ENCODE measurements at places on chromosomes 1 and 21.

GRCh38 chr1:7754234-7754633 lies 16.9 kb upstream of the VAMP3 start:
- no peak for DNase-seq

- DNase-seq, result no peak
Observed at GRCh38 chr21:44657635-44658540, at the start of gene KRTAP12-3. Gene KRTAP12-3 (plus strand): TSS chr21:44657932. CDS start chr21:44657980, 48 bp downstream.

DNA sequence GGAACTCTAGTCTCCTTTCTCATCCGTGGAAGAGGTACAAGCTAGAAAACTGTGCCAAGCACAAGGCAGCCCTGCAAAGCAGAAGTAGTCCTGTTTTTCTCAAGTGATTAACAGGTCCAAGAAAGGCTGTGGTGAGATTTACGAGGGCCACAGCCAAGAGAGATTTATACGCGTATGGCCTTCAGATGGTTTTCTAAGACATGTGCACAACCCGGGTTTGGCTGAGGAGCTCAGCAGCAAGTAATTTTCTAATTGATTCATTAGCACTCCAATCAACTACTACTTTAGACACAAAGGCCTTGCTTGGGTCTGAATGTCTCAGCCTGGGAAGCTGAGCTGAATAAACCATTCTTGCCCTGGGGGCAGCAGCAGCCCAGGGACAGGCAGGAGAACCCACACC lies 55.8 kb downstream of the SSBP3 start:
- DNase-seq, result no peak

- DNase-seq, result no peak
Observed at GRCh38 chr21:25977068-25977611, 193.4 kb downstream of the APP start.

DNA sequence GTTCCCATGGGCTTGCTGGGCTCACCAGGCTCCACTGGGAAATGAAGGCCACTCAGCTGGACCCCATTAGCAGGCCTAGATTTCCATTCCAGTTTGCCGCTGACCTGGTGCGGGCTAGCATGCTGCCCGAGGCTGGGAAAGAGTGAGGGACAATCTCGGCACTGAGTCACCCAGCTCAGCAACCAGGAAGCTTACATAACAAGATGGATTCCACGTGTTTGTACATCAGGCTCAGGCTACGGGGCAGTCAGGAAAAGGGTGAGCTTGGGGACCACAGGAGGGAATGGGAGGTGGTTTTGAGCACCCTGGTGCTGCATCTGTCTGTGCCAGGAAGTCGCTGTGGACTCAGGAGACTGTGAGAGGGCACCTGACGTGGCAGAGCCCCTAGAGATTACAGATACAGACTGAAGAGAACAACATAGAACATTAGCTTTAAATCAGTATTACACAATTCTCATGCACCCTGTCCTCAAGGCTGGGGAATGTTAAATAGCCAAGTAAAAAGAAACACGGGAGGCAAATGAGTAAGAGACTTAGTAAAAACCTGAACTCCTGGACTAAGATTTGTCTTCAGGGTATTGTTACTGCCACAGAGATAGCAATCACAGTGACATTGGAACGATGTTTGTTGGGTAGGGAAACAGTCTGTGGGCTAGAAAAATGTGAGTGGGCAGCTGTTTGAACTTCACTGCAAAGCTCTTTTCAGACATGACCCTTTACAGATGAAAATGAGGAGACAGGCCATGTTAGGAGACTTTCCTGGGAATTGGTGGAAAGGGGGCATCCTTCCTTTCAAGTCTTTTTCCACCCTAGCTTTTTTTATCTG lies 51.1 kb downstream of the GLUL start:
- DNase-seq, result no peak

- DNase-seq, result no peak
Observed at GRCh38 chr21:35583566-35584216, 476.6 kb downstream of the SETD4 start.

DNA sequence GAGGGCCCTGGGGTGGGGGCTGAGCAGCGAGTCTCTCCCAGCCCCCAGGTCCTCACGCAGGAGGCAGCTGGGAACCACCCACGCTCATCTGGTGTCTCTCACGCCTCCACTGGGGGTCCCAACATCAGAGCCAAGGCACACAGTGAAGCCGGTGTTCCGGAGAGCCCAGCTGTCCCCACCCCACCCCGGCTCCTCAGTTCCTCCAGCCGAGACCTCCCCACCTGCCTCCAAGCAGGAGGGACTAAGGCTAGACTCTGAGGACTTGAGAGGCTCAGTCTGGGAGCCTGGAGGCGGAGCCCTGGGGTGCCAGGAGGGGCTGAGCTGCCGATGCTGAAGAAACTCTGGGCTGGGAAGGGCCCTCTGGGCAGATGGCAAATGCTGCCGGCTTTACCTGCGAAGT lies 1.6 kb upstream of the HPCA start:
- DNase-seq, result no peak

DNA sequence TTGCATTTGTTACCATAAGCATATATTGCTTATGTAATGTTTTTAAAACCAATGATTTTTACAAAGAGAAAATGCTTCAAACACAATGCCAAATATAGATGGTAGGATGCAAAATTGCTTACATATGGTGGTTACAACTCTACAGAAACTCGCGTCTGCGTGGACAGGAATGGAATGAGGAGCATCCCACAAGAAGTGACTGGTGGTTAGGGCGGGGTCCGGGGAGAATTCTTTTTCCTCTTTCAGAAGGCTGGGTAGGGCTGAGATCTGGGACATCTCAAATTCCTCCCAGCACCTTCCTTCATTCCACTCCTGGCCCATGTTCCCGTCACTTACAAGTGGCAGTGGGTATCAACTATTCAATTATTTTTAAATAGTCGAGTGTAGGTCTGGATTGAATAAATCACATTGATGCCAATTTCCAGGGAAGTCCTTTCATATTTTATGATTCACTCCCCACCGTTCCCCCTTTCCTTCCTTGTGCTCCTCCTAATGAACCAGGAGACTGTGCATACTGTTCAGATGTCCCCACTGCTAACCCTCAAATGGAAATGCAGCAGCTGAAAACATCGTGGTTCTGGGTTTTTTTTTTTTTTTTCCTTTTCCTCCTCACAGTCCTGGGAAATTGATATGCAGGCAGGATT lies 174.5 kb upstream of the POU3F1 start:
- DNase-seq, result no peak

GRCh38 chr1:203073469-203073868 lies 12.3 kb downstream of the MYOG start:
- no peak for DNase-seq

- no peak for DNase-seq
Observed at GRCh38 chr1:97088391-97088790, 366.8 kb downstream of the PTBP2 start.

DNA sequence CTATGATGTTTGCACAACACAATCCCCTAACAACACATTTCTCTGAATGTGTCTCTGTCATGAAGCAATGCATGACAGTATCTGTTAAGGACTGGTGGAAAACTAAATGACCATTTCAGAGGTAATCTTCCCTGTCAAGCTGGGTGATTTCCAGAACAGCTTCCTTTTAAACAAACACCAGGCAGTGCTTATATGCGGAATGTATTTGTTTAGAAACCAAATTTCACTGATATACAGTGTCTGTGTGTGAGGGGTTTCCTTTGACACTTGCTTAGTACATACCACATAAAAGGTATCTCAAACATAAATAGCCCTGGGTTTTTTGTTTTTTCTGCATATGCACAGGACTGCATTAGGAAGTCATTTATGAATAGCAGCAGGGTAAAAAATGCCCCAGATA lies 95.6 kb downstream of the TGFBR3 start:
- DNase-seq, result no peak

DNA sequence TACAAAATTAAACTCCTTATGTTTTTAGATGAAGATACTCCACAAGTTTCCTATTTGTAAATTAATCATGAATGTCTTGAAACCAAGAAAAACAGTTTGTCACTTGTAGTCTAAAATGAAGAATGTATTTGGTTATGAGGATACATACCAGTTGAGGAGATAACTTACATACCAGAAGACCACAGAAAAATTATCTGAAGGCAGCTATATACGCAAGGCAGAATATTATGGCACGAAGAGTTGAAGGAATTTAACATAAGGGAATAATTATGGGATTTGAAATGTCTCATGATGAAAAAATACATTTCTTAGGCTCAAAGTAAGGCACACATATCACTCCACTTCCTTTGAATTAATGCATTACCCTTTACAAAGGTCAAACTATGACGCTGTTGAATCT lies 73.3 kb downstream of the IFI44 start:
- no peak for DNase-seq

- peak; percentile 33 for DNase-seq
Observed at GRCh38 chr1:44609412-44609767, 64.9 kb downstream of the TMEM53 start.

- no peak for DNase-seq
Observed at GRCh38 chr1:23701996-23702395, 10.4 kb downstream of the RPL11 start.

GRCh38 chr1:228337711-228338520 lies 68.7 kb downstream of the TRIM11 start:
- no peak for DNase-seq

DNA sequence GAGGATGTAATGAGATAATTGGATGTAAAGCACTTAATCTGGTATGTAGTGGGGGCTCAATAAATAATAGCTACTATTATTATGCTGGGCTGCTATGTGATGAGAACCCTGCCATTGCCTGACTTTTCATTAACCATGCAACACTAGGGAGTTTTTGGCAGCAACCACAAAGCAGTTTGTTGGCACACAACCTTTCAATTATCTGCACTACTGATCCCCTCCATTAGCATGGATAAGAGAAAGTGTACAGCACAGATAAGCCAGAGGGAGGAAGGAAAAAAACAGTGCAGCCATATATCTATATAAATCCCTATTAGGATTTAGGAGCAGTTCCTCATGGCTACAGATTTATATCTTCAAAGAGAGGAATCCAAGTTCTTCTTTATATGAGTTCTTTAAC lies 498.5 kb downstream of the NUF2 start:
- no peak for DNase-seq

All from B cell (primary cell).